LNCaP clone FGC (cell line): ENCODE measurements at places on chromosomes 2 and 18.
A peak's percentile ranks its signal among the peaks of the same experiment; 100 is the strongest.

DNA sequence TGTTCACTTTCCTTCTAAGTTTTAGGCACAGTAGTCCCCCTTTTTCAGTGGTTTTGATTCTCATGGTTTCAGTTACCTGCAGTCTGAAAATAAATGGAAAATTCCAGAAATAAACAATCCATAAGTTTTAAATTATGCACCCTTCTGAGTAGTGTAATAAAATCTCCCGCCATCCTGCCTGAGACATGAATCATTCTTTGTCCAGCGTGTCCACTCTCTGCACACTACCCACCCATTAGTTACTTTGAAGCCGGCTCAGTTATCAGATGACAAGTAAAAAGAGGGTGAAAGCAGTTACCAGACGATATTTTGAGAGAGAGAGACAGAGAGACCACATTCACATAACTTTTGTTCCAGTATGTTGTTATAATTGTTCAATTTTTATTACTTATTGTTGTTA, 400.5 kb downstream of the TMX3 start:
- DNase-seq = no peak

- DNase-seq = no peak
Observed at GRCh38 chr2:64331849-64332699, 121.9 kb upstream of the LGALSL start.

- no peak for DNase-seq
Observed at GRCh38 chr2:18284331-18284730, 276.1 kb downstream of the RDH14 start.

GRCh38 chr2:233342301-233342700, 12.0 kb upstream of the DGKD start:
- DNase-seq = no peak

DNA sequence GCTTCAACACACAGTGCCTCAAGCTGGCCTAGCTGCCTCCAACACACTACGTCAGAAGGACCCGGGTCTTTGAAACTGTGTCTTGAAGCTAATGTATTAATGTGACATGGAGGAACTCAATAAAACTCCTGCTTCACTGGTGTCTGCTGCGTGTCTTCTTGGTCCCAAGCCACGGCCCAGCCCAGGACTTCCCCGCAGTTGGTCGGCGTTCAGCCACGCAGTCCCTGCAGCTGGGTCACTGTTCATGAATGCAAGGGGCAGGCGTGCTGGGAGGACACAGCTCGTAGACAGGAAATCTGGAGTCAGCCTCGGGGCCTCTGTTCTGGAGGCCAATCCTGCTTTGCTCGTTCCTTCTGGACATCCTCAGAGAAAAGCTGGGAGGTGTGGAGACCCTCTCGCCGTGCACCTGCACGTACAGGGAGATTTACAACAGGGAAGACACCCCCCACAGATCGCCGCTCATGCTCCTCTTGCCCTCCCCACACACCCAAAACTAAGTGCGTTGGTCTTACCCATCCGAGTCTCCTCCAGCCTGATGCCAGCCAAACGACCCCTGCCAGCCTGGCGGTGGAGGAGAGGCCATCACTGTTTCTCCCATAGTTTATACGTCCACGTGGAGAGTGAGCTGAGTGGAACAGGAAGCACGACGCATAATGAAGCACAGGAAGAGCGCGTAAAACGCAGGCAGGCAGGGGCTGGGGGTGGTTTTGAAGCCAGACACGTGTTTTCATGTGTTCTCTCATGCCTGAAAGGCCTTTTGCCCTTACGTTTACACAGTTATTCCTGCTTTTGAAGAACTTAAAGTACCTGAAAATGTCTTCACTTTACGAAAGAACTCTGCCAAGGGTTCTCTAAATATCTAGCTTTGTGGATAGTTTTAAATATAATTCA, 39.7 kb downstream of the ADI1 start:
- DNase-seq = no peak

DNA sequence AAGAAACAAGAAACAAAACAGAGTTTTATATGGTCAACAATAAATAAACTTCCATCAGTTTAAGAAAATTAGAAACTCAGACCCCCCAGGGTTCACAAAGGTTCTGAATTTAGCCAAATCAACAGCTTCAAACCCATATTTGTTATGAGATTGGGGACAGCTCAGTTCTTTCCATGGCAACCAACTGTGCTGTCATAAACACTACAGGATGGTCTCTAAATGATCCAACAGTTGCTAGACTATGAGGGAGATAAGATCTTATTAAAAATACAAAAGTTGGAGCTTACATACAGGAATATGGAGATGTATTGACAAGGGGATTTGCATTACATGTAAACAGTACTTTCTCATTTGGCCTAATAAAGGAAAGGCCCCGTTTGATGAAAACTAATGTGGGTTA, 154.6 kb upstream of the CTAGE1 start:
- DNase-seq = no peak

- DNase-seq = no peak
Observed at GRCh38 chr2:96181529-96181928, 27.1 kb downstream of the STARD7 start.

DNA sequence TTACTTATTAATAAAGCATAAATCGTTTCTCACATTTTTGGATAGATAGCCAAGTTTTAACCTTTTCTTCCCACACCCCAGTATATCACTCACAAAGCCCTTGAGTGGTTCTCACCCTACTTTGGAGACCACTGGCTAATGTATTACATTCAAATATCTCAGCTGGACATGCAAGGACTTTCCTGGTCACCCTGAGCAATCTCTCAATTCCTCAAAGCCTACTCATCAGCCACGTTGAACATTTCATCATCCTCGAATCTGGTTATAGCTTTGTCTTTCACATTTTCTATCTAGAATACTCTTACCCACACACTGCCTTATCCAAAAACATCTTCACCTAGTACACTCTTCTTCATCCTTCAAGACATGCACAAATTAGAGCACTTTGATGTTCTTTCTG, 71.1 kb upstream of the MAPRE2 start:
- DNase-seq = no peak

GRCh38 chr2:127165539-127165935, 54.6 kb downstream of the CYP27C1 start:
- DNase-seq = peak; percentile 15

- DNase-seq = no peak
Observed at GRCh38 chr18:76522122-76522503, 27.1 kb upstream of the ZNF516 start.

DNA sequence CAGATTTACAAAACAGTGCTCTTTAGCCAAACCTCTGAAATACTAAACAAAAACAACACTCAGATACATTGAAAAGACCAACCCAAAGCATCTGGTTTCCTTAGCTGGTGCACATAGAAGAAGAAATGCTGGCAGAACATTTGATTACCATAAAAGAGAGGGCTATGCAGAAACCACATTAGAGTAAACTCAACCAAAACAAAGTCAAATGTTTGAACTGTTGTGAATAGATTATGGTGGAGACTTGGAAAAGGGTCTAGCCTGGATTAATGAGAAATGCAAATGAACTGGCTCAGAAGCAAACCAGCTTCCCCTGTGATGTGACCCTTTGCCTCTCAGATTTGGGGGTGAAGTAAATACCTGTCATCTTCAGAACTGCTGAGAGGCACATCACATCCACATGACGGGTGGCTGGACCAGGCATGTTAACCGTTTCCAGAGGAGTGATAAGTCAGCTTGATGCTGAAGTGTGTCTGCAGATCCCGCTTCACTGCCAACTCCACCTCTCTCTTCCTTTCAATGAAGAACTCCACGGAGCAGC, 153.0 kb downstream of the NRP2 start:
- no peak for DNase-seq

- no peak for DNase-seq
Observed at GRCh38 chr2:118698564-118698963, 148.9 kb downstream of the EN1 start.

GRCh38 chr18:10093445-10093844, 179.6 kb downstream of the VAPA start:
- DNase-seq = no peak

DNA sequence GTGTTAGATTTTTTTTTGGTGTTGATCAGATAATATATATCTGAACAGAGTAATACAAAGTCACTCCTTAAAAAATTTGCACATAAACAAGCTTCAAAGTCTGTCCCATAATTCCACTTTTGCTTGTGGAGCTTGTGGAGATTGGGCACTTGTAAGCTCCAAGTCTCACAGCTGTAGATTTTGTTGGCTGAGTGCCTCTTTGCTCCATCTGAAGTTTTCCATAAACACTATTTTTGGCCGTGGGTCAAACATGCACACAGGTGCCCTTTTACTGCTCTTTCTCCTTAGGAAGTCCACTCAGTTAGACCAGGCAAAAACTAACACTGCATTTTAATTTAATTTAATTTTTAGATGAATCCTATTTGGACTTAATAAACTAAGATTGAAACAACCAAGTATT, 3.6 kb upstream of the KCNJ13 start:
- DNase-seq = peak; percentile 90

- no peak for DNase-seq
Observed at GRCh38 chr2:54499661-54500060, 43.5 kb downstream of the SPTBN1 start.

DNA sequence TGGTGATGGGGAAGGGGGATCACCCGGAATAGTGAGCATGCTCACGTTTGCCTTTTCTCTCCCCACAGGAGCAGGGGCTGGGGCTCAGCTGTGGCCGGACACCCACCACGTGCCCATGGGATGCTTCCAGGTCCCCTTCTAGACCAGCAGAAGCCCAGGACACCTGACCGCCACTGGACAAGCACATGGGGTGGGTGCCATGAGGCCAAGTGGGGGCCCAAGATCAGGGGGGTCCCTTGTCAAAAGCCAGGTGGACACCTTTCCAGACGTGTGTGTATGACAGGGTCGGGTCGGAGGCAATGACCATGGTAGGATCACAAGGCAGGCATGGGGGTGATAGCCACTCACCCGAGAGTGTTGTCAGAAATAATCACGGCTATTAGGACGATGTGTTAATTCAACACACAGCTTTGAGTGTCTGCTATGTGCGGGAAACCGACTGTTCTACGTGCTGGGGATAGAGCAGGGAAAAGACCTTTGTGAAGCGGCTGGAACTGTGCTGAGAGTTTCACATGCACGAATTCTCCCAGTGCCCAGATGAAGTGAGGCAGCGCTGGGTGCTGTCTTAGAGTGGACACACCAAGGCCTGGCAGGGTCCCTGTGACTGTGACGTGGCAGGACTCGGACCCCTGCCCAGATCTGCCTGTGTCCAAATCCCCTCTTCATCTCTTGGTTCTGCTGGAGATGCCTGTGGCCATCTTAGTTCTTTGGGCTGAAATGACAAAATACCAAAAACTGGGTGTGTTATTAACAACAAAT, 244.7 kb downstream of the NDUFA10 start:
- DNase-seq = no peak

GRCh38 chr18:57445488-57446319, 10.5 kb downstream of the ONECUT2 start:
- peak; percentile 33 for DNase-seq

GRCh38 chr2:241637795-241638660, 535 bp downstream of the ATG4B start:
- DNase-seq = no peak

DNA sequence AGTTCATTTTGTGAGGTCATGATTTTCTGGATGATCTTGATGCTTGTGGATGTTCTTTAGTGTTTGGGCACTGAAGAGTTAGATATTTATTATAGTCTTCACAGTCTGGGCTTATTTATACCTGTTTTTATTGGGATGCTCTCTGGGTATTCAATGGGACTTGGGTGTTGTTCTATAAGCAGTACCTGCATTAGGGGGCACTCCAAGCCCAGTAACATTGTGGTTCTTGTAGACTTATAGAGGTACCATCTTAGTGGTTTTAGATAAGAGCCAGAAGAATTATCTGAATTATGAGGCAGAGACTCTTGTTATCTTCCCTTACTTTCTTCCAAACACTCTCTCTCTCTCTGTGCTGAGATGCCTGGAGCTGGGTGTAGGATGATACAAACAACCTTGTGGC, 470.0 kb downstream of the PIK3C3 start:
- no peak for DNase-seq

GRCh38 chr2:238277695-238278094, 10.7 kb downstream of the PER2 start:
- DNase-seq = no peak

- no peak for DNase-seq
Observed at GRCh38 chr2:3447789-3448317, 68.4 kb downstream of the TRAPPC12 start.

GRCh38 chr2:2647141-2647541, 316.1 kb upstream of the MYT1L start:
- no peak for DNase-seq

DNA sequence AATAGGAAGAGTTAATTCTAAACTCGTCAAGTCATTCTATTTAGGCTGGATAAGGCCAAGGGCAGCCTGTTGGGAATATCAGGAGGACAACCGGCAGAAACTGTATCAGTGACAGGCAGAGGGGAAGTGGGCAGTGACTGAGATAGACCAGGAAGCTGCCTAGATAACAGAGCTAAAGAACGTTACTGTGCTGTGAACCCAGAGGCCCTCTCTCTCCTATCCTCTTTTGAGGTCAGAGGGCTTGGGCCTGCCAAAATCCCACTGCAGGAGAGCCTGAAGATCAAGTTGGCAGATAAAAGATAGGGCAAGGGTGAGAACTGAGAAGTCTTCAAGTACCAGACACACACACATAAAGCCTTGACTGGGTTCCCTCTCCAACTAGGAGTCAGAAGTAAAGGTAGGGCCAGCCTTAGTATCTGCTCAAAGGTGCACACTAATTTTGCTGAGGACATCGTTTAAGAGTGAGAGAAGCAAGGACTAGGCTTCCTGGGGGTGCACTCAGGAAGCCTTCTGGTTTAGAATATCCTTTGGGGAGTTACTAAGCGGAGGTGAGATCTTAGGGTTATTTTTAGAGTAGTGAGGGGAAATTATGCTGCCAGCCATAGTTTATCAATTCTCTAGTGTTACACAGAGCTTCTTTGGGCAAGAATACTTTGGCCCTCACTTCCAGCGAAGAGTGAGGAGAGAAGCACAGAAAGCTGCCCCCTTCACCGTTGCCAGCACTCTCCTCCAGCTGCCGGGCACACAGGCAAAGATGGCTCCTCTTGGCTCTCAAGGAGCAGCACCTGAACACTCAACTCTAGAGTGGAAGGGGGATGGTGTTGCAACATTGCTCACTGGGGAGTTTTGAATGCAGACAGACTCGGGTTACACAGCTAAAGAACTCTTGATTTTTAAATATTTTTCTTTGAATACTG, 9.8 kb downstream of the CAVIN2 start:
- no peak for DNase-seq
